ENCODE measurements at places on chromosomes 1 and 21.

- DNase-seq = no peak
These were observed 26.1 kb downstream of the CD244 start for GRCh38 chr1:160836561-160836960.

DNA sequence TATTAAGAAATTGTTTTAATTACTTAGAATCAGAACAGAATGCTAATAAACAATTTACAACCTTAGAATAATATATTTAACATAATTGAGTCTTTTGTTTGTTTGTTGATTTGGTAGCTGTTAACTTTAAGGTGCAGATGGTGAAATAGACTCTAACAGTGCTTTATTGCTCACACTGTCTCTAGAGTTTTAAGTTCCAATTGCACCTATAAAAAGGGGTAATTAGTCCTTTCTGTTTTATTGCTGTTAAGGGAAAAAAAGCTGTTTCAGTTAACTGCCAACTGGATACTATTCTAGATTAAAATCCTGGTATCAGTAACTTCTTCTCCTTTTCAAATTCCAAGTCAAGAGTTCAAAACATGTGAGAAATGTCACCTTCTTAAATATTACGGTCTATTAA lies 197.6 kb upstream of the TMPRSS15 start:
- DNase-seq = no peak

GRCh38 chr1:226666164-226666506 lies 72.9 kb downstream of the ITPKB start:
- DNase-seq = no peak

- DNase-seq = no peak
These were observed 195.2 kb downstream of the FCRL5 start for GRCh38 chr1:157357111-157357510.

DNA sequence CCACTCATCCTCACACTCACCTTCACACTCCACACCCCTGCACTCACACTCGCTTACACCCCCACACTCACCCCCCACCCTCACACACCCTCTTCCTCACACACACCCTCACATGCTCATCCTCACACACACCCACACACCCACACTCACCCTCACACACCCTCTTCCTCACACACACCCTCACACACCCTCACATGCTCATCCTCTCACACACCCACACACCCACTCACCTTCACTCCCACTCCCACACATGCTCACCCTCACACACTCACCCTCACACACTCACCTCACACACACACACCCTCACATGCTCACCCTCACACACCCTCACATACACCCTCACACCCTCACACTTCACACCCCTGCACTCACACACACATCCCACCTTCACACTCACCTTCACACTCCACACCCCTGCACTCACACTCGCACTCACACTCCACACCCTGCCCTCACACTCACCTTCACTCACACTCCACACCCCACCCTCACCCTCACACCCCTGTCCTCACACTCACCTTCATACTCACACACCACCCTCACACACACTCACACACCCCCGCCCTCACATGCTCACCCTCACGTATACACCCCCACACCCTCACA lies 42.6 kb upstream of the EDN2 start:
- no peak for DNase-seq

- peak; percentile 78 for DNase-seq
These were observed 5.1 kb downstream of the HLX start for GRCh38 chr1:220884109-220884980.

DNA sequence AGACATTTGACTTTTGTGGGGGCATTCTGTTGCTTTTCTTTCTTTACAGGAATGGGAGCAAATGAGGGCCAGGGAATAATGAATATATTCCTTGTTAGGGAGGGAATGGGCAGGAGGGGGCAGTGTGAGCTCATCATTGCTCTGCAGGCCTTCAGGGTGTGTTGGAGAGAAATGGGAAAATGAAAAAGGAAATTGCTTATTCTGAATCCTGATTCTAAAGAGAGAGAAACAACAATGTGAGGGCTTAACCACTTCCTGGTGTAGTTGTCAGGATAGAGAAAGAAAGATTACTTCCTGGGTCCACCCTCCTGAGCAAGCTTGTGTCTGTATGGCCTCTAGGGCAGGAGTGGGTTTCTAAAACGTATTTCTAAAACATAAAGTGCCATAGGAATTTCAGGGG lies 28.3 kb downstream of the VANGL2 start:
- no peak for DNase-seq

- no peak for DNase-seq
These were observed 60.0 kb downstream of the TNFSF18 start for GRCh38 chr1:172990598-172991215.

DNA sequence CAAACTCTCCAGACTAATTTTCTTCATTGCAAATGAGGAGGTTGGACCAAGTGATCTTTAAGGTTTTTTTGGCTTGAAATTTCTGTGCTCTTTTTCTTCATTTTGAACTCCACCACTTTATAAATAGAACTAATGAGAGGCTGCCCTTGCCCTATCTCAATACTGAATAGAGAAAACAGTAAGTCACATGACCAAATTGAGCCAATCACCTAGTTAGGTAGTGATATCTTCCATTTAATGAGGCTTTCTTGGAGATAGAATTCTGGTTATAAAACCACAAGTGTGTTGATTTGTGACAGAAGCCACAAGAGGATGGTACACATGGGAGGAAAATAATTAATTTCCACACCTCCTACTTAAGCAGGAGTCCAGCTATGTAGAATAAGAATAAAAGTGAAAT lies 263.4 kb upstream of the SNX7 start:
- no peak for DNase-seq

DNA sequence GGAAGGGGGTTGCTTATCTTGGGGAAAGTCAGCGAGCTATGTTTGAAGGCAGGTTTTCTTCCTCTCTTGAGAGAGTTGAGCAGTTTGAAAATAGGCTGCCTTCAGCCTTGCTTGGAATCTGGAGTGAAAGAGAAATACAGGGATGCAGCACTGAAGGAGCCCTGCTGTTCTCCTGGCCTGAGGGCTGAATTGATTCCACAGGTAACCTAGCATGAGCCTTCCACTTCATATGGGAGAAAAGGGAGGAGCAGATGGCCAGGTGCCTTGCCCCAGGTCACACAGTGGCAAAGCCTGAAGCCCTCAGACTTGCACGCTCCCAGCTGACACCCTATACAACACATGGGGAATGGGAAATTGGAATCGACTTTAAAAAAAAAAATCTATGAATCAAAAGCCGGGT lies 88.0 kb upstream of the WLS start:
- DNase-seq = no peak

GRCh38 chr1:80666073-80666472 lies 1134.7 kb upstream of the ADGRL2 start:
- no peak for DNase-seq

Data from right kidney (tissue), 9 donors.